ENCODE measurements at places on chromosomes 2 and 18. TPM values are rescaled to one million over a fixed set of nuclear protein-coding genes. Genes with fewer than 3 reads are reported as not detected.

Gene NGEF
- total RNA-seq, result 0.16 TPM

GRCh38 chr2:181189951-181190350 lies 209.5 kb downstream of the UBE2E3 start:
- peak; percentile 44 for DNase-seq

Gene NAT8
- not detected for total RNA-seq

- peak; percentile 60 for DNase-seq
Measured at GRCh38 chr2:133486771-133487191, 81.5 kb downstream of the NCKAP5 start.

Gene UGT1A3
- total RNA-seq, result not detected

Gene UGT1A10
- total RNA-seq, result not detected

DNA sequence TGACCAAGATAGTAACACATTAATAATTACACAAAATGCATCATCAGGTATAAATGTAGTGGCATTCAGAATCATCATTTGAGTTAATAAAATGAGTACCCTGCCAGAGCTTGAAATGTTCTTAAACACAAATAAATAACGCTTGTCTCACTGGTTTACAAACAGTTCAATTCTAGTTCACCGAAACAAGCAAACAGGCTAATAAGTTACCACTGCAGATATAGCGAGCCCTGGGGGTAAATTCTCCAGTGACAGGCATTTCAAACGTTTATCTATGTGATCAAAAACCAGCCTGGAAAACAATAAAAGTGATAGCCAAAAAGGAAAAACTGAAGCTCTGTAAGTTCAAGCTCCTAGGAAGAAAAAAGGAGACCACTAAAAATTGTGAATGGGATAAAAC lies 152.6 kb downstream of the THADA start:
- DNase-seq, result no peak

Gene EFHD1
- total RNA-seq, result 18.8 TPM

- peak; percentile 60 for DNase-seq
Measured at GRCh38 chr2:41930807-41931566, 116.8 kb upstream of the PKDCC start.

GRCh38 chr2:161141033-161141432 lies 19.2 kb upstream of the TANK start:
- no peak for DNase-seq

DNA sequence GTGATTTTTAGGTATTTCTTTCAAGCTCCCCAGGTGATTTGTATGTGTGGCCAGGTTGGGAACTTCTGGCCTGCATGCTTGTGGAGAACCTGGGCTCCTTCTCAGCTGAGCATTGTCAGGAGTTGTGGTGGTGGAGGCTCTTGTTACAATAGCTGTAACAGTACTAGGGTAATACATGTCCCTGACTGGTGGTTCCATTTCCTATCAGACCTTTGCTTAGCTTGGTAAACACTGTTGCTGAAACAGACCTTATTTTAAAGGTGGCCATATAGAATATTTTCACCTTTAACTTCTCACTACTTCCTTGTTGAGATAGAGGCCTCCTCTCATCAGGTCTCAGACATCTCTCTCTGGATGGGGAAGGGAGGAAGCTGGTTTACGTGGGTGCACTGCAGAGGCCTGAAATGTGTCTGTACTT lies 79.2 kb downstream of the SETBP1 start:
- DNase-seq, result no peak

Gene EVX2
- not detected for total RNA-seq

Gene TMEFF2
- total RNA-seq, result 0.41 TPM

DNA sequence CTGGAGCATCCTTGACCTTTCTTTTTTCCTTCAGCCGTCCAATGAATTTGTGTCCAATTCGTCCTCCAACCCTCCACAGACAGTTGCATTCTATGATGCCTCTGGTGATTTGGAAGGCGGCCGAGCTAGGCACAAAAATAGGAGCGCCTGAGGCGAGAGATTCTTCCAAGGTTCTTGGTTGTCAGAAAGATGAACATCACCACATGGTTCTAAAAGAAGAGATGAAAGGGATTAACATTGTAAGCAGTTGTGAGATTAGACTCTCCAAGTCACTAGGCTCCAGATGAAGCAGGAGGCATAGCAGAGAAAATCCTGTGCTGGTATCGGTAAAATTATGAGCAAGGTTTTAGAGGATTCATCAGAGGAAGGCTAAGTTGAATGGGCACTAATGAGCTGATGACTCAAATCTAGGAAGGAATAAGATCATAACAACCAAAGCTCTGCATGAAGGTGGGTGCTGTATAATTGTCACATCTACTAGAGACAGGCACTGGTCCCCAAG lies 75.4 kb upstream of the MAP4K3 start:
- no peak for DNase-seq

- DNase-seq, result no peak
Measured at GRCh38 chr2:47078541-47079482, 76.3 kb downstream of the STPG4 start.

Gene KATNAL2
- total RNA-seq, result 3.0 TPM

GRCh38 chr2:54666131-54666633 lies 57.3 kb upstream of the EML6 start:
- DNase-seq, result peak; percentile 73

DNA sequence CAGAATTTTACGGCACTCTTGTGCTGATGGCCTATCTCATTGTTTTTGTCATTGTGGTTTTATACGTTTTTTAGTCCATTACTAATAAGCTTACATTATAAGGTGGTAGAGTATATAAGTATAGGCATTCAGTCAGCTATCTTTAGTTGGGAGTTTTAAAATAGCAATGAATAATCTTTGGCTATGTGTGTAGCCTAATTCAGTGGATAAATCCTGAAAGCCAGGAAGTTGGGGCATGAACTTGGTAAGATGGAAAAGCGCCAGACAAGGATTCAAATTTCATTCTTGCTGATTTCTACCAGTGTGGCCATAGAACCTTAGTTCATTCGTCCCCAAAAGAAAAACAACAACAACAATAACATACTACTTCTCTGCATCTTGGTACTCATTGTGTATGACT lies 31.2 kb downstream of the EPC2 start:
- DNase-seq, result peak; percentile 37

- DNase-seq, result no peak
Measured at GRCh38 chr18:11004951-11005350, 144.4 kb downstream of the PIEZO2 start.

DNA sequence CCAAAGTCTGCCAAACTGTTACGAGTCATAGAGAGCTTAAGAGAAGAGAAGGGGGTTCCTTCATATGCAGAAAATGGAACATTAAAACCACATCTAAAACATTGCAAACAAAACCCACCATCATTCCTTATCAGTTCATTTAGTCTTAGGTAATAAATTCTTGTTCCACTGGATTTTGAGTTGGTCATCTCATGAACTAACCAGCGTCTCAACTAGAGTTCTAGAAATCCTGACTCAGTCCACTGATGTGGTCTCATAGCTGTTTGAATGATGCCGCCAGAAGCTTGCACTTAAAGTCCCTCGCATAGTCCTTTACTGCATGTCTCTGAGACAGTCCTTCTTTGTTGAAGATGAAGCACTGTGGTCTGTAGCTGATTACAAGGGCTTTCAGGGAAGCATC lies 15.0 kb upstream of the CAB39 start:
- DNase-seq, result peak; percentile 60

DNA sequence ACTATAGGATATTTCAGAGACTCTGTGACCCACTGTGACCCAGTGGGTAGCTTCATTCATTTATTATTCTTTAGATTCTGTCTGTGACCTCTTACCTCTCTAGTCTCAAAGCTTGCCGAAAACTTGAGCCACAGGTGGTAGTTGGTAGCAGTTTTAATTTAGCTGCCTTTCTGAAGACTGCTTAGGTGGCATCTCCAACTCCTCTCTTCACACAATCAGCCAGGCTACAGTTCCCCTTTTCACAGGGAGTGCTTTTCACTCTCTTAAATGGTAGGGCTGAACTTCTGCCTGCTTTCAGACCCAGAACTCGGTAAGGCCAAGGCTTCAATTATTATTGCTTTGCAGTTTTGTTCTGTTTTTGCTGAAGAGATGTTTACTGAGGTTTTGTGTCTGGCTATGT lies 349.6 kb downstream of the ARL6IP6 start:
- no peak for DNase-seq
